ENCODE measurements at places on chromosomes 2 and 18.

DNA sequence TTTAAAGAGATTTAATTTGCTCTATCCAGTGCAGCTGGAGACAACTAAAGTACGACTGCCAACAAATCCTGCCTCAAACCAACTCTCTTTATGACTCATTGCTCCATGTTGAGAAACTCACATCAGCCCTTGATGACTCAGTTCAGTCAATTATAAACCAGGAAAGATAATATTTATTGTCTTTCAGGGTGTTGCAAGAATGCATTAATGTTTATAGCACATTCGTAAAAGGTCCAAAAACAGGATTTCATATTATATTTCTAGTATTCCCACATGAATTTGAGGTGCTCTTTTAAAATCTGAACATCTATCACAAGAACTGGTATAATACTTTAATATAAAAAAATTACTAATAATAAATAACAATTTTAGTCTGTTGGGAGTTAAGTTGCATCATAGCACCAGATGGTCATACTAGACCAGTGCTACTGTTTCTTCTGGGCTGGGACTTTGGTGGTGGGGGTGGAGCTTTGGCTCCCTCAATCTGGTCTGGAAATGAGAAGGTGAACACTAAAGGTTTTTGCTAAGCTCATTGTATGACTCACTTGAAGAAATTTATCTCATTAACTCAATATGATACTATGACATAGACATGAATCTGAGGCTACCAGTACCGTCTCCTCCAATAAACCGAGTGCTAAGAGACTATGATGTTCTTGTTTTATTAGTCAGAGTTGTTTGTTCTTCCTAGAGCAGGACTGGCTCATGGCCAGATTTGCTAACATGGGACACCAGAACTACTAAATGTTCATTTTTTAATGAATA, 26.6 kb upstream of the MAP3K20 start:
- DNase-seq = peak; percentile 95

DNA sequence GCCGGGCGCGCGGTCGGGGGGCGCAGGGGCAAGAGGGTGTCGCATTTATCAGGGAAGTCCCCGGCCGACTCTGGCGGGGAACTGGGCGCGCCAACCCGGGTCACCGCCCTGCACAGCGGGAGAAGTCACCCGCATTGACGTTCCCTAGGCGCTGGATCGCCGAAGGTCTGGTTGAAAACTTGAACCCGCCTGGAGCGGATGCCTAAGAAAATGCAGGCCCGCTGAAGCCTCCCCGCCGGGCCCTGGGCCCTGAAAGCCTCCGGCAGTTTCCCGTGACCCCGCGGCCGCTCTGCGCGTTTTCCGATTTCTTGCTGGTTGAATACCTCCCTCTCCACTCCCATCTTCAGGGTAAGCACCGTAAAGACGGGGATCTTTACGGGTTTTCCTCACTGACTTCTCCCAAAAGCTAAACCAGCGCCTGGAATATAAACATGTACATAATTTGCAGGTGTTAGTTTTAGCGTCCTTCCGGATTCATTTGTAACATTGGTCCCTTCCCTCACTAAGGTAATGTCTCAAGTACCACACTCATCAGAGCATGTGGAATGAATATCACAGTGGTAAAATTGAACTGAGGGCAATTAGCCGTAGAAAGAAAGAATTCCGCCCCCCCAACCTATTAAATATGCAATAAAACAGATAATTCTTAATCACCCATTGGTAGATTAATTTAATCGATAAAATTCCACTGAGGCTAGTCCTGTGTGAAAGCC, 675 bp upstream of the SPIRE1 start:
- DNase-seq = peak; percentile 26

- DNase-seq = peak; percentile 33
These were observed 99.6 kb downstream of the MAP3K20 start for GRCh38 chr2:173175222-173175621.

DNA sequence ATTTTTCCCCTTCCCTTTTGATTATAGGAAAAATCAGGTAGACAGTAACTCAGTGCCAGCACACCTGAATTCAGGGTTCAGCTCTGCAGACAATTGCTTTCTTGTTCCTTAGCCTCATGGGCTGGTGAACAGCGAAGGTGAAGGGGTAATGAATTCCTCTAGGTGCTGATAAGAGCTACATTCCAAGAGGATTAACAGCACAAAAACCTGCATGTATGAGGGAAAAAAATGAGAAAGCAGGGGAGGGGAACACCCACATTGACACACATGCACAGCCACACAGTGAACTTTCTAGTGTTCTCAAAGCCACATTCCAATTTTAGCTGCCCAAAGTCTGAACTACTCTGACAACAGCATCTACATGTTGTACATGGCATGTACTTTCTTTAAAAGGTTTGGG, 46.1 kb downstream of the SPATS2L start:
- peak; percentile 52 for DNase-seq

DNA sequence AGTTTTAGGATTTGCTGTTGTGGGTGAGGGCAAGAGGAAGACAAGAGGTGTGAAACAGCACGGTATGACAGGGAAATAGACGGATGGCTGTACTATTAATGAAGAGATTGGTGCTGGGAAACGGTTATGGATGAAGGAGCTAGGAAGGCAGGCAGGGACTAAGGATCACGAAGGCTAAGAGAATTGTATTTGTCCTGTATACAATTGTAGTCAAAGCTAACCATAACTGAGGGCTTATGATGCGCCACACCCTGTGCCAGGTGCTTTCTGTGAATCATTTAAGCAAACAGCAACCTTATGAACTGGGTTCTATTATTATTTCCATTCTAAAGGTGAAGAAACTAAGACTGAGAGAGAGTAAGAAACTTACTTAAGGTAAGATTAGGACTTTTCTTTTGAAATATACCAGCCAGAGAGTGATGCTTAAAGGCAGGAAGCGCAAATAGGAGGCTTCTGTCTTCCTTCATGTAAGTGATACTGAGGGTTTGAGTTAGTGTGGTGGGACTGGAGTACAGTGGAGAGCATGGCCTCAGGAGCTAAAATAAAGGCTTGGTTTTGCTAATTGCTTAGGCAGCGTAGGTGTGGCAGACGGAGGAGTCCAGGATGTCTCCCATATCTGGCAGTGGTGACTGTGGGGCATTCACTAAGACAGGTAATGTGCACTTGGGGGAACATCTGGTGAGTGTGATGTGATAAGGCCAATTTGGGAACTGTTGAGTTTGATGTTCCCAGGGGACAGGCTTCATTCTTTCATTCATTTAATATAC, 85.8 kb downstream of the PLEKHM3 start:
- DNase-seq = no peak

- peak; percentile 34 for DNase-seq
These were observed 822 bp downstream of the UBE2E3 start for GRCh38 chr2:180980943-180981911.

DNA sequence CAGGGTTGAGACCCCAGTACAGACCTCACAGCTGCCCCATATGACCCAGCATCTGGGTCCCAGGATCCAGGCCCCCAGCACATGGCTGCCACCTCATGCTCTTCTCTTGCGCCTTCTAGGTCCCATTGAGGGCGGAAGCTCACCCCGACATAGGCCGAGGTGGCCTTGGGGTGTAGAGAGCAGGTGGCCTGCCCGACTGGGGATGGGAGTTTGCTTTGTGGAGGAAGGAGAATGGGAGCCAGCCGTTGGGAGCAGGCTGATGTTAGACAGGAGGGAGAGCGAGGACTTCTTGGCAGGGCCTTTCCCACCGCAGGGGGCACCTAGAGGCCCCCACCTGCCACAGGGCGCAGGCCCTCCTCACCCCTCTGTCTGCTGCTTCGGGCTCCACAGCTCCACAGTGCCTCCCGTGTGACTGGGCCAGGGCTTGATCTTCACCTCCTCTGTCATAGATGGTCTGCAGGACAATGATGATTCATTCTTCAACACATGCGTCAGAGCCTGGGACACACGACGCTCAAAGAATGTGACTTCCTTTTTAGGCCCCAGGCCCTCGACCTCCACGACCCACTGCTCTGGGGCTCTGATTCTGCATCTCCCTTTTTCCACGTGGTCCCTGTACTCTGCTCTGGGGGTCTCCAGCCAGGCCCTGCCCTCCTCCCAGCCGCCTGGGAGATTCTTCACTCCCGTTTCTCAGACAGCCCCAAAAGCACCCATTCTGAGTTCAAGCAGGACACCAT, 86.6 kb upstream of the ODC1 start:
- DNase-seq = peak; percentile 70

GRCh38 chr2:205721057-205721449, 38.8 kb downstream of the NRP2 start:
- DNase-seq = no peak

DNA sequence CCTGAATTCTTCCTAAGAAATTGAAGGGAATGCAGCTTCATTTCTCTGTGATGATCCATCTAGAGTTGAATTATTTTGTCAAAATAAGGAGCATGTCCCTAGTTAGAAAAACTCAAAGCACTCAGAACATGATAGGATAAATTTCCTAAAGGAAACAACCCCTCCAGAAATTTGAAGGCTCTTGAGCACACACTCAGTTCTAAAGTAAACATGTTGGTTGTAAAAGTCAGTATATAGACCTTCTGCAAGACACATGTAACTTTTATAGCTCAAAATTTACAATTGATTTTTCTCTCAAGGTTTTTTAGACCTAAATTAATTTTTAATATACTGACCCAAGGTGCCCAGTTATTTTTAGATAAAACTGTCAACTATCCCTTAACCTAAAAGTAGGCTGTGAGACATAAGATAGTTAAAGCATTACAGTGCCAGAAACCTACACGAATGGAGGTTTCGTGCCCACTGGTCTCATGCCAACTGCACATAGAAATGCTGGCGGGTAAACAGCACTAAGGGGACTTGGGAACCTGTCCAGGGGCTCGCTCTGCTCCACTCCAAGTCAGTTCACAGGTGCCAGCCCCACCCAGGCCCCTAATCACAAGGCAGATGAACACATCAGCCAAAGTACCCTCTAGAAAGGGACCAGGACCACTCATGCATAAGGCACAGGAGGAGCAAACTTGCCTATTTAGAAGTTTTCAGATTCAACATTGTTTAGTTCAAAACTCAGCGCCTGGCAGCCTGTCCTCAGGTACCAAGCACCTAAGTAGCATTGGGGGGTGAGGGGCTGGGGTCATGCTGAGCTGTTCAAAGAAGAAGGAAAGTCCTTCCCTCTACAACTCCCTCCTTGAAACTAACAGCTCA, 106.5 kb downstream of the SMC6 start:
- no peak for DNase-seq

- DNase-seq = no peak
These were observed 121.8 kb downstream of the CDC42EP3 start for GRCh38 chr2:37549598-37549997.

GRCh38 chr2:58984731-58985130, 743.6 kb upstream of the FANCL start:
- no peak for DNase-seq

- DNase-seq = no peak
These were observed 6.9 kb downstream of the RAB31 start for GRCh38 chr18:9715088-9715343.

DNA sequence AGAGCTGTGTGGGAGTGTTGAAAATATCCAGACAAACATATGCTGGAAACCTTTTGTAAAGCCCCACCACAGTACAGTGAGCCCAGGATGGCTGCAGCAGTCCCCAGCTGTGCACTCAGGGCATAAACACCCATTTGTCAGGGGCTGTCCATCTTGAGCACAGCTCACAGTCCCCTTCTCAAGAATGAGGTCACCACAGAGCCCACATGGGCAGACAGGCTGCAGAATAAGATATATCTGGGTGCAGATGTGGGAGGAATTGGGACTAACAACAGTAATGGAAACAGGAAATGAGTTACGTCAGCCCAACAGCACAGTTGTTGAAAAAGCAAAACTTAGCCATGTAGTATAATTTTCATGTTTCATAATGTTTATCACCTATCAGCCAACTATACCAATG, 219.6 kb downstream of the ETAA1 start:
- peak; percentile 35 for DNase-seq

- DNase-seq = no peak
These were observed 756.6 kb downstream of the TSN start for GRCh38 chr2:122512091-122512490.

- peak; percentile 18 for DNase-seq
These were observed 53.5 kb downstream of the NCOA1 start for GRCh38 chr2:24544456-24545115.

GRCh38 chr2:9912468-9912867, 39.0 kb upstream of the GRHL1 start:
- no peak for DNase-seq

DNA sequence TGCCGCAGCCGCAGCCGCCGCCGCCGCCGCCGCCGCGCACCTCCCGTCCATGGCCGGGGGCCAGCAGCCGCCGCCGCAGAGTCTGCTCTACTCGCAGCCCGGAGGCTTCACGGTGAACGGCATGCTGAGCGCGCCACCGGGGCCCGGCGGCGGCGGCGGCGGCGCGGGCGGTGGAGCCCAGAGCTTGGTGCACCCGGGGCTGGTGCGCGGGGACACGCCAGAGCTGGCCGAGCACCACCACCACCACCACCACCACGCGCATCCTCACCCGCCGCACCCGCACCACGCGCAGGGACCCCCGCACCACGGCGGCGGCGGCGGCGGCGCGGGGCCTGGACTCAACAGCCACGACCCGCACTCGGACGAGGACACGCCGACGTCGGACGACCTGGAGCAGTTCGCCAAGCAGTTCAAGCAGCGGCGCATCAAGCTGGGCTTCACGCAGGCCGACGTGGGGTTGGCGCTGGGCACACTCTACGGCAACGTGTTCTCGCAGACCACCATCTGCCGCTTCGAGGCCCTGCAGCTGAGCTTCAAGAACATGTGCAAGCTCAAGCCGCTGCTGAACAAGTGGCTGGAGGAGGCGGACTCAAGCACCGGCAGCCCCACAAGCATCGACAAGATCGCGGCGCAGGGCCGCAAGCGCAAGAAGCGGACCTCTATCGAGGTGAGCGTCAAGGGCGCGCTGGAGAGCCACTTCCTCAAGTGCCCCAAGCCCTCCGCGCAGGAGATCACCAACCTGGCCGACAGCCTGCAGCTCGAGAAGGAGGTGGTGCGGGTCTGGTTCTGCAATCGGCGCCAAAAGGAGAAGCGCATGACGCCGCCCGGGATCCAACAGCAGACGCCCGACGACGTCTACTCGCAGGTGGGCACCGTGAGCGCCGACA, 2.4 kb downstream of the POU3F3 start:
- DNase-seq = no peak

DNA sequence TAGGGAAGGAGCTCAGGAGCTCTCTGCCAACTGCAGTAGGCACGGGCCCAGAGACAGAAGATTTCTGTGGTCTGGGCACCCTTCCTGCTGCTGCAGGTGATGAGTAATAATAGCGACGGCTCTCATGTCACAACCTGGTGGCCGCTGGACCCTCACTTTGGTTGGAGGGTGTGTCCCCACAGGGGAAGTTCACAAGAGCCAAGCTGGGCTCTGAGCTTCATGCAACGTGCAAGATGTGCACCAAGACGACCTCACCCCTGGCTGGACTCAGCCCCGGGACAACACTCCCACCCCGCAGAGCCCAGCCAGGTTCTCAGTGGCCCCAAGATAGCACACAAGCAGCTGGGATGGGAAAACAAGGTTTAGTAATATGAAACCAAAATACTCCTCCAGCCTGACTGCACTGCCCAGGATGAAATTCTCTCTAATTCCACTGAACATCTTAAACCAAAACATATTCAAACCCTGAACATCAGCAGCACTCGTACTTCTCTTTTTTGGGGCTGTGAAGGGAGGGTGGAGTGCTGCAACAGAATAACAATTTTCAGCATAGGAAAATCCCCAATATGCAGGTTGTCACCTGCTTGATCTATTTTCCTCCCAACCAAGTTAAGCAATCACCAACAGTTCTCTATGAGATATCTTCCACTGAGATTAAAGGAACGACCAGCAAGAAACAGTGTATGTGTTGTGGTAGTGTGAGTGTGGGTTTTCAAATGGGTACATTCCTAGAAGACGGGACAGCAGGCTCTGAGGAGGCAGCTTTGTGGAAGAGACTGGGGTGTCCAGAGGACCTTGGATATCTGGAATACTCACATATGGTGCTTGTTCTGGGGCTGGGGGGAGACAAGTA, 26.5 kb downstream of the BCL2 start:
- DNase-seq = no peak

Data from fibroblast of skin of back (primary cell).